ENCODE measurements at places on chromosomes 3 and 15.

GRCh38 chr15:75544359-75544758 is 34.8 kb downstream of the PTPN9 start:
- DNase-seq, result no peak

- no peak for DNase-seq
Measured at GRCh38 chr3:83729576-83729975, 1229.2 kb upstream of the CADM2 start.

DNA sequence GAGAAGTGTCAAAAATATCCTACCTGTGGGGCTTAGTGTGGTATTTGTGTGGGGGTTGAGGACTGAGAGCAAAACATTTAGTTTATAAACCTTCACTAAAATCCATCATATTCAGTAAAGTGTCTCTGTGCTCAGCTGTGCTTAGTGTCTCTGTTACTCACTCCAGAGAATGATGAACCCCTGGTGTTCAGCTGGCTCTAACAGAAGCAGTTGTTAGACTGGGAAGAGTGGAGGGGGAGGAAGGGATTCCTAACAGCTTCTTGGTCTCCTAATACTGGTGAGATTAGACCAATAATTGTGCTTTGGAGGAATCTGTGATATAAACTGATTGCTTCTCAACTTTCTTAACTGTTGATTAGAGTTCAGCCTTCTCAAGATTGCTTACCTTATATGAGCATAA is 1123.5 kb downstream of the ROBO2 start:
- DNase-seq, result no peak

DNA sequence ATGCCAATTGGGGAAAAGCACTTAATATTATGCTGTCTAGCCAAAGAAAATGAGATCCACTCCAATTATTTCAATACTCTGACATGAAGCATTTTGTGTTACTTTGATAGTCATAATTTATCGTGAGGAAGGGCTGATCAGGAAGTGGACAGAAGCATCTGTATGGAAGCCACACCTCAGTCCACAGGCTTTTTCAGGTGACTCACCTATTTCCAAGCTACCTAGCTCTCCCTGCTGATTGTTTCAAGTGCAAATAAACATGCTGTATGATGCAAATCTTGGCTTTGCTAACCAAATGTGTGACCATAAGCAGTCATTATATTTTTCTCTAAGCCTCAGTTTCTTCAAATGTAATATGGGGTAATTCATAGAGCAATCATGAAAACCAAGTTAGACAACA is 30.8 kb upstream of the CPB1 start:
- DNase-seq, result no peak

DNA sequence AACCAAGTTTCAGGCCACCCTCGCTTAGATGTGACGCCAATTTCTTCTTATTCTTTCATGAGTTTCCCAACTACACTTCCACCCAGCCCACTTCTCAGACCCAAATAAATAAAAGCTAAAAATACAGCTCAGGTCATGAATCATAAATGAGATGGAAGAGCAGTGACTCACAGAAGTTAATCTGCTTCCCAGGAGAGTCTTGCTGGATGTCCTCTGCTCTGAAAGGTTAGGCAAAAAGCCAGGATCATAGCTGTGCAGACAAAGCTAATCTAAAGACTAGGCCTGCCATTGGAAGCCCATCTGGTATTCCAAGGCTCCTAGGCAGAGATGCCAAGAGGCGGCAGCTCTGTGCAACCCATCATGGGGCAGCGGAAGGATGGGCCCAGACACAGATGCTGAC is 24.1 kb downstream of the SHC4 start:
- no peak for DNase-seq

DNA sequence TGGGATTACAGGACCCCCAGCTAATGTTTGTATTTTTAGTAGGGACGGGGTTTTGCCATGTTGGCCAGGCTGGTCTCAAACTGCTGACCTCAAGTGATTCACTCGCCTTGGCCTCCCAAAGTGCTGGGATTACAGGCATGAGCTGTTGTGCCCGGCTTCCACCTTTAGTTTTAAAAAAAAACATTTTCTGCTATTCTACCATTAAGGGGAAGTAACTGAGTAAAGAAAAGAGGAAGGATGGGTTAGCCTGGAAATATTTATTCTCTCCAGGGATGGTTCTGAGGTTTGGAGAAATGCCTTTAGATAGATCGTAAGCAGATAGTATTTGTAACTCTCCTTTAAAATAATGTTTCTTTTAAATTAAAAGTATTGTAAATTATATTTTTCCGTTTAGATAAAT is 3.1 kb downstream of the AP4E1 start:
- no peak for DNase-seq

GRCh38 chr15:83892498-83892897 is 238.6 kb downstream of the ADAMTSL3 start:
- DNase-seq, result no peak

DNA sequence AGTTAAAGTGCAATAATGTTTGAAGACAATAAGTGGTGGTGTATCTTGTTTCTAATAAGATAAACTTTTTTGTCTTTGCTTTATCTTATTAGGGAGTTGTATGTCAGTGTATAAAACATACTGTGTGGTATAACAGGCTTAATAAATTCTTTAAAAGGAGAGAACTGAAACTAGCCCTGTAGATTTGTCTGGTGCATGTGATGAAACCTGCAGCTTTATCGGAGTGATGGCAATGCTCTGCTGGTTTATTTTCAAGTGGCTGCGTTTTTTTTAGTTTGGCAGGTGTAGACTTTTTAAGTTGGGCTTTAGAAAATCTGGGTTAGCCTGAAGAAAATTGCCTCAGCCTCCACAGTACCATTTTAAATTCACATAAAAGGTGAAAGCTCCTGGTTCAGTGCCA is 2.7 kb downstream of the RPL15 start:
- no peak for DNase-seq

GRCh38 chr3:107208100-107208499 is 169.1 kb upstream of the CCDC54 start:
- DNase-seq, result no peak

- no peak for DNase-seq
Measured at GRCh38 chr15:32878342-32878741, 160.5 kb downstream of the GREM1 start.

GRCh38 chr15:91488452-91488851 is 365.1 kb upstream of the SLCO3A1 start:
- DNase-seq, result no peak

- no peak for DNase-seq
Measured at GRCh38 chr15:95307115-95307514, 1023.4 kb upstream of the NR2F2 start.

GRCh38 chr3:193346259-193346658 is 32.3 kb downstream of the ATP13A5 start:
- no peak for DNase-seq

DNA sequence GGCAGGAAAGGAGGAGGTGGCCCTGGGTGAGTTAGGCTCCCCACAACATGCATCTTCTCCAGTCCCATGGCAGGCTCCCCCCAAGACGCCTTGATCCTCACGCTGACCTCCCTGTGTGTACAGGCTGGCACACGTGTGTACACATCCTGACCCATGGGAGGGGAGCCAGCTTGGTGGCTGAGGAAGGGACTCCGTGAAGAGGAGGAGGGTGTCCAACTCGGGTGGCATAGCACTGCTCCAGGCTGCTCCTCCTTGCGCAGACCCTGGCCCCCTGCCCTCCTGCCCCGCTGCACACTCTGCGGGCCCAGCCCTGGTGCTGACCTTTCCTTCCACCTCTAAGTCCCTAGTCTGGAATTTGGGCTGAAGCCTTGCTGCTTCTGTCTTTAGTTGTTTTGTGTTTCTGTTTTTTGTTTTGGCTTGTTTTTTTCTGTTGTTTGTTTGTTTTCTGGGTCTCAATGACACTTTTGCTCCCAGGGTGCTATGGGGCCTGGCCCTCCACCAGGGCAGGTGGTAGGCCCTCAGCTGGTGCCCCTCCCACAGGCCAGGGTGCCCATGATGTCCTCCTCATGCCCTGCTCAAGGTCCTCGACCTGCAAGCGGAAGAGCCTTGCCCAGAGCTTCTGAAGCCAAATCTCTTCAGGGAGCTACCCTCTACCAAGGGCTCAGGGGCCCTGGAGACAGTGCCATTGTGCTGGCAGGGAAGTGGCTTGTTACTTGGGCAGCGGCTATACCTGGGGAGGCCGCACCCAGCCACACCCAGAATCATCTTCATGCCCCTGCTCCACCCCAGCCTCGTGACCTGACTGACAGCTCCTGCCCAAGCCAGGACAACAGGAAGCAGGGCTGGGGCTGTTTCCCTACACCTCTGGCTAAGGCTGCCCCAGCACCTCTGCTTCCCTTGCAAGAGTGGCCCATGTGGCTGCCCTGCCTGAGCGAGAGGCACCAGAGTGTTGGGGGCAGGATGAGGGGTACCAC is 5.1 kb downstream of the EPHB3 start:
- no peak for DNase-seq

GRCh38 chr3:194009892-194010533 is 125.9 kb upstream of the HES1 start:
- no peak for DNase-seq

DNA sequence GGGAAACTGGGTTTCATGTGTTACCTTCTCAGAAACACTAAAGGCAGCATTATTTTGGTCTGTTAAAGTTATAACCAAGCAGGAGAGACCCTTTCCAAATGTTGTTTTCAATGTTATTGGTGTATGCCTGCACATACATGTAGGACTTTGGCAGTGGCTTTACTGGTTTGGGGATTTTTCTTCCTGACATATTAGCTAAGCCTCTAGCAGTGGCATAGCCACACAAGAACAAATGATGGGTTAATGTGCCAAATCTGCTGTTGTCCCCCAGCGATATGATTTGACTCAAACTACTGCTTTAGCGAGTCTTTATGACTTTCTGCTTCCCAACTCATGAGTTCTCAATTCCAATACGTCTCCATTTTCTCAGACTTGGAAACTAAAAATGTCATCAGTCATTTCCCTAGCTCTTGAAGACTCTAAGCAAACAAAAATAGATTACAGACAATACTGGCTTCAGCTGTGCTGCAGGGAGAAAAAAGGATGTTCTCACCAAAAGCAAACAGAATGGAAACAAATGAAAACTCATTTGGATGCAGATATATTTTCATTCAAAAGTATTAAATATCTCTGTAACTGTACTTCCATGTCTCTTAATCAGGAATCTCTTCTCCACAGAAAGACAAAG is 29.6 kb downstream of the TPM1 start:
- DNase-seq, result no peak

DNA sequence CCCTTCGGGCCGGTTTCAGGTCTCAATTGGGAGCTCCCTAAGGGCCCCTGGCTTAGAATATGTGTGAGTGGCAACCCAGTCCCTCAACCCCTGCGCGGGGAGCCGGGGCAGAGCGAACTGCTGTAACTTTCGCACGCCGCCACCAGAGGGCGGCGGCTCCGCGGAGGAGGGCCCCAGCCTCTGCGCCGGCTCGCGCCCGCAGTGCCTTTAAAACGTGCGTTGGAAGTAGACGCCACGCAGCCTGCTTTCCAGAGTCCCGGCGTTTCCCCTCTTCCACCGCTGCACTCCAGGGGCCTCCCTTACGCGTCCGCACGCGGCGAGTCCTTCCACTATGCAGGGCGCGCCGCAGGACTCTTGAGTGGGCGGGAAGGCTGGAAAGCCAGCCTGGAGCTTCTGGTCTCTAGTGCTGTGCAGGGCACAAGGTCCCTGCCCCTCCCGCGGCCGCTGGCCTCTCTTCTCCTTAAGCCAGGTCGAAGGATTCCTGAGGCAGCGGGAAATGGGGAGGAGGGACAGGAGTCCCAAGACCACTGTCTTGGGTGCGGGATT is 23.7 kb upstream of the RNU6-1 start:
- DNase-seq, result peak; percentile 83

DNA sequence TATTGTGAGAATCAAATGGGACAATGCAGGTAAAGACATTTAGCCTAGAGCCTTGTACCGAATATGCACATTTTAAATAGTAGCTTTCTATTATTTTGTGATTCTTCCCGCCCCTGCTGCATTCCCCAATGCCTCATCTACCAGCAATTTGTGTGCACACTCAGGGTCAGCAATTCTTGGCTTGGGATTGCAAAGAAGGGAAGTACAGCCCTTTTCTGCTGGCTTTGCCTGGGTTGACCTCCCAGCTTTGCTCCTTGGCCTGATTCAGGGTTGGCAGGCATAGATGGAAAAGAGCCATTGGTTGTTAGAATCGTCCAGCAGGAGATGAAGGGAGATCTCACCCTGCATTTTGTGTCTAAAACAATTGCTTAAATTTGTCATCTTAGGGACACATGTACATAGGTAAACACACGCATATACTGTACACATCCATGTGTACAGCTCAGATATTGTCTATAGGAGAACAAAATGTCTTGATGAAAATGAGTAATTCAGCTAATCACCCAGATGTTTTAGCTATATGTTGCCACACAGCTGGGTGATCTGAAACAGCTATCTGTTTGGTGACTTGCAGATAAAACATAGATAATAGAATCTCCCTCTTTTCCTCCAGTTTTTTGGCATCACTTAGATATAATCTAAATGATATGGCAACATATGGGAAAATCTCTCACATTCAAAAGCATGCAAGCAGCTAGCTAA is 340.9 kb upstream of the TBL1XR1 start:
- no peak for DNase-seq

DNA sequence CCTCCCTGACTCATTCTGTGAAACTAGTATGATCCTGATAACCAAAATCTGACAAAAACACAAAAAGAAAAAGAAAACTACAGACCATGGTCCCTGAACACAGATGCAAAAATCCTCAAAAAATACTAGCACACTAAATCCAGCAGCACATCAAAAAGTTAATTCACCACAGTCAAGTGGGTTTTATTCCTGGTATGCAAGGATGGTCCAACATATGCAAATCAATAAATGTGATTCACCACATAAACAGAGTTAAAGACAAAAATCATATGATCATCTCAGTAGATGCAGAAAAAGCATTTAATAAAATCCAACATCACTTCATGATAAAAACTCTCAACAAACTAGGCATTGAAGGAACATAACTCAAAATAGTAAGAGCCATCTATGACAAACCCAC is 12.8 kb downstream of the SAXO2 start:
- DNase-seq, result no peak

DNA sequence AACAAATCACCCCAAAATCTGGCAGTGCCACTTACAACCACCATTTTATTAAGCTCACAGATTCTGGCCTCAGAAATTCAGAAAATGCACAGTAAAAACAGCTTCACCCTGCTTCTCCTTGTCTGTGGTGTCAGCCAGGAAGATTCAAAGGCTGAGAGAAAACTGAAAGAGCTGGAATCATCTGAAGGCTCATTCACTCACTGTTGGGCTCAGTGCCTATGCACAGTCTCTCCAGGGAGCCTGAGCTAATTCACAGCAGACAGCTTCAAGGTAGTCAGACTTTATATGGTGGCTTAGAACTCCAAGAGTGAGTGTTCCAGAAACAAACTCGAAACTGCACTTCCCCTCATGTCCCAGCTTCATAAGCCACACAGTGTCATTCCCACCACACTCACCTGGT is 16.5 kb upstream of the PLOD2 start:
- DNase-seq, result no peak
